Endothelial cell (in vitro differentiated cells): ENCODE measurements at places on chromosomes 1 and 21.
A peak's percentile ranks its signal among the peaks of the same experiment; 100 is the strongest.

- DNase-seq = peak; percentile 27
Observed at GRCh38 chr1:212595787-212596714, 12.5 kb upstream of the ATF3 start.

- DNase-seq = no peak
Observed at GRCh38 chr1:41174170-41174569, 67.9 kb downstream of the SCMH1 start.

DNA sequence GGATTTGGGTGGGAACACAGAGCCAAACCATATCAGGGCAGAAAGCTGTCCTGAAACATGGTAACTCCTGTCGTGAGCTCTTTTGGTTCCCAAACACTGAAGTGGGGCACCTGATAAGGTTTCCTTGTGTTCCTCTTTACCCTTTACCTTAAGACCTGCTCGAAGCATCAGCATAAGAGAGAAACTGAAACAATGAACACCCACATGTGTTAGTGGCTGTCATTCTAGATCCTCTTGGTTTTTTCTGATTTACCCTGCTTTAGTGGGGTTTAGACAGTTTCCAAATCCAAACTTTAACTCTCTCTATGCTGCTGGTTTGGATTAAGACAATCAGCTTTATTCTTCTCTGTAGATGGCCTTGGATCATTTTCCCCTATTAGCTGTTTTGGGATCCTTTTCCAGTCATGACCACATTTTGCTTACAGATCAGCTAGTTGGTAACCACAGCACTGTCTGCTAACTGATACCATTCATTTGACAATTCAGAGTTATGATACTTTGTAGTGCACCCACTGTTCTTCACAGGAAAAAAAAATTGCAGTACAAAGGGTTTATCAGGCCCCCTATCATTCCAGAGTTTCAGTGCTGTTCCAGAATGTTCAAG lies 975 bp upstream of the MNDA start:
- no peak for DNase-seq

DNA sequence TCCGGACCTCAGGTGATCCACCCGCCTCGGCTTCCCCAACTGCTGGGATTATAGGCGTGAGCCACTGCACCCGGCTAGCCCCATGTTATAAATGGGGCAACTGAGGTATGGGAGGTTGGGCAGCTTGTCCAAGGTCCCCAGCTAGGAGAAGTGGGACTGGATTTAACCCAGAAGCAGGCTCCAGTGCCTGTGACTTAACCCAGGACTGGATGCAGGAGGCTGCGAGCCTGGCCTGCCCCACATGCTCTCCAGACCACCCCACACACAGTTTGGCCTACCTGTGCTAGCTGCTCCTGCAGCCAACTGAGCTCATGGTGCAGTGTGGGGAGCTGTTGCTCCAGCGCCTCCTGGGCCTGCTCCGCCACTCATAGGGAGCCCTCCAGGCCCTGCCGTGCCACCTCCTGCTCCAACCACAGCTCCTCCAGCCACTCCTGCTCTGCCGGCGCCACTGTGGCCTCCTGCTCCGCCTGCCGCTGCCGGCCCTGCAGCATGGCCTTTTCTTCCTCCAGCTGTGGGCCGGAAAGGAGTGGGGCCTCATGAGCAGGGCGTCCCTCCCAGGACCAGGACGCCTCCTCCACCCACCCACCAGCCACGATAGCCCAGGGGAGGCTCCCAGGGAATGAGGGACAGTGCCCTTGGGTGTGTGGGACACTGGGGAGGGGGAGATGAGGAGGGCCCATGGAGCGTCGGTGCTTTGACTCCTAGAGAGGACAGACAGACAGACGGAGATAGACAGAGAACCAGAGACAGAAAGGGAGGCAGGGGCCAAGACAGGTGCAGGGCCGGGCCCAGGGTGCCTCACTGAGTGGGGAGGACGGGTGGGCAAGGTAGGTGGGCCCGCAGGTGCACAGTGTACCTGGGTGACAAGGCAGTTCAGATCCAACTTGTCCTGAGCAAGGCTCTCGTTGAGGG lies 12.4 kb upstream of the NBPF1 start:
- no peak for DNase-seq

DNA sequence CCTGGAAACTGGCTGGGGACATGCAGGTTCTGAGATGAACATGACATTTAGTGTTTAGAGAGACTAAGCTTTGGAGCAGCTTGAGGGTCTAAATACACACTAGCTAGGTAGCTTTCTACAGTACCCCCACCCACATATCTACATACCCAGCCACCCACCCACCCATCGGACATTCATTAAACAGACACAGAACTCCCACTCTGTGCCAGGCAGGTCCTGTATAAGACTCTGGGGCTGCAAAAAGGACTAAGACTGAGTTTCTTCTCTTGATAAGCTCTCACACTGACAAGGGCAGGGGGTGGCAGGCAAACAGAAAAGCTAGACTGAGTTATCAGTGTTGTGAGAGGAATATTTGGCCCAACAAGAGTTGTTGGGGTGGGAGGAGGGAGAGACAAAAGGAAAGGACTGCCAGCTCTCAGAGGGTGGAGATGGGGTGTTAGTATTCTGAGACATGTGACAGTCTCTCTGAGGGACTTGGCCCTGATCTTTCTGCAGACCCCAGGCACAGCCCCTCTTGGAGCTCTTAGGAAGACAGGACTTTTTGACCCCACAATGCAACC lies 6.8 kb downstream of the MAP7D1 start:
- no peak for DNase-seq

DNA sequence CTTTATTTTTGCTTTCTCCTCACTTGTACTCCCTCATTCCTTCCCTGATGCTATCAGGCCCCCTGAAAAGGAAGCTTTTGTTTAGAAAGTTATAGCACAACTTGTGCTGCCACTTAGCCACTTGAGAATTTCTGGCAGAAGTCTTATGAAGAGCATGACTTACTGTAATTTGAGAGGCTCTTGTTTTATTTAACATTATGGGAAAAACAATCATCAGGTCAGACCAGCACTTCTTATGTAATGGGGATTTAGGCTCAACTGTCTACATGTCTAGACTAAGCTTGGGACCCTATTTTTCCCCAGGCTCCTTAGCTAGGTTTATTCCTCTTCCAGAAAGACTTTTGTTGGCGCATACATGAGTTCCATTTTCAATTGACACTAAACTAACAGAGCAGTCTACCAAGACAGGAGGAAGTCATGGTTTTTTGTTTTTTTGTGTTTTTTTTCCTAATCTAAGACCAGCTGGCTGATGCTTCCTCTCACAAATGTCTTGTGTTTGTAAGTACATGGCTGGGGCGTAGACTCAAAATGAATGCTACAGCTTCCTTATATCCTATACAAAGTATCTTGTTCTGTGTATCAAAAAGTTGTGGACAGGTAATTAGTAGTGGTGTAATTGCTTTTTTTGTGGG lies 31.5 kb downstream of the TNFSF4 start:
- DNase-seq = no peak

DNA sequence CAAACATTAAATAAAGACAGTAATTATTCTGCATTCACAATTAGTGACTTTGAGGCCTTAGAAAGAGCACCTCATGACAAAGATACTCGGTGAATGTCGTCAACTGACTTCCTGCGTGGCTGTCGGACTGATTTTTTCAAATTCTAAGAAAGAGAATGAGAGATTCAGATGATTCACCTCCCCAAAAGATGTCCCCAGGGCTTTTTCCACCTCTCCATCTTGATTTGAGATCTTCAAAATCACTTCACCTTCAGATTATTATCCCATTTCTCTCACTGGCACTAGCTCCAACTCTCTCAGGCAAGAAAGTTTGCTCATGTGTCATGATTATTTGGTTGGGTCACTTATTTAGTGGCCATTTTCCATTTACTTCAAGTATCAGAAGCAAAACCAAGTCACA lies 5.0 kb upstream of the EDEM3 start:
- no peak for DNase-seq

DNA sequence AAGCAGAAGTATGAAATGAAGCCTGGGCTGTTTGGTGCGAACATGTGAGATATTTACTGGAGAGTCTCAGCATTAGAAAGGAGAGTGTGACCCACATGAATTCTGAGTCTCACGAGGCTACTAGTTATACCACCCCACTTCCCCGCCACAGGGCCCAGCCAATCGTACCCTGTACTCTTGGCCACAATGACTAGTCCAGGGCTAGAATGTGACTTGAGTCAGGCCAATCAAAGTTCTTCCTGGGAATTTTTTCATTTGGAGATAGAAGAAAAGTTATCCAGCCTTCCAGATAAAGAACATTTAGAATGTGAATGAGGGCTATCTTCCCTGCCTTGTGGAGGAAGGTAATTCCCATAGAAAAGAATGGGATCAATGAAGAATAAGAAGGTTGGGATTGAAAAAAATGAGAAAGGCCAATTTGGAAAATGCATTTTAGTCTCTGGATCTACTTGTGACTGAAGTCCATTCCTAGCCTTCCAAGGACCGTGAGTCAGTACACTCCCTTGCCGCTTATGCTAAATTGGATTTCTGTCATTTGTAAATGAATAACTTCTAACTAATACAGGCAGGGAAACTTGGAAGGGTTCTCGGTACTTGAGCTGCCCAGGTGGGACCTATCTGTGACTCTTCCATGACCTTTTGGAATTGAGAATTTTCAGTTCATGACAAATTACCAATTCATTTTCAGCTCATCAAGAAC lies 12.3 kb upstream of the RIMKLA start:
- no peak for DNase-seq

GRCh38 chr1:248739572-248740205 lies 15.9 kb downstream of the LYPD8 start:
- DNase-seq = no peak

GRCh38 chr1:195591917-195592672 lies 1016.1 kb downstream of the KCNT2 start:
- no peak for DNase-seq
